Activated T-helper 17 cell treated with anti-CD3 and anti-CD28 coated beads, Interleukin-2, amount 50 U/mL, for 72 hours (primary cell): ENCODE measurements at places on chromosomes 1 and 21.

DNA sequence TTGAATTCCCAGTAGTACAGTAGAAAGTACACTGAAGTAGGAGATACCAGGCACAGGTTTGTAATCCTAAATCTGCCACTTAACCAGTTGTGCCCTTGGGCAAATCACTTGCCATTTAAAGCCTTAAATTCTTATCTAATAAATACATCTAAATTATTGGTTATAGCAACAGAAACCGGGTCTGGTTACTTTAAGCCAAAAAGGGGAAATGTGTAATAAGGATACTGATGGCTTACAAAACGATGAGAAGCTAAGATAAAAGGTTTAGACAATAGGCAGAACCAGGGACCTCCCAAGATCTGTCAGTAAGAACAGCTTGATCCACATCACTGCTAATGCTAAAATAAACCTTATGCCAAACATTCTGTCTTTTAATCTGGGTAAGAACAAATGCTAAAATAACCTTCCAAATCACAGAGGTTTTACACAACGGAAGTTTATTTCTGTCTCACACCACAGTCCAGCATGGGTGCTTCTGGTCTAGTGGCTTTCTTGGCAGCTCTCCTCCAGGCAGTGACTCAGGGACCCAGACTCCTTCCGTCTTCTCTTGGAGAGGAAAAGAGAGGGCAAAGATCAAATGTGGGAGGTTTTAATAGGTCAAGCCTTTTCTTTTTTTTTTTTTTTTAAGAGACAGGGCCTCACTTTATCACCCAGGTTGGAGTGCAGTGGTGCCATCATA lies 16.5 kb upstream of the ZMYM1 start:
- ATAC-seq, result no peak

GRCh38 chr1:203638103-203638475 lies 11.5 kb downstream of the ATP2B4 start:
- no peak for ATAC-seq

DNA sequence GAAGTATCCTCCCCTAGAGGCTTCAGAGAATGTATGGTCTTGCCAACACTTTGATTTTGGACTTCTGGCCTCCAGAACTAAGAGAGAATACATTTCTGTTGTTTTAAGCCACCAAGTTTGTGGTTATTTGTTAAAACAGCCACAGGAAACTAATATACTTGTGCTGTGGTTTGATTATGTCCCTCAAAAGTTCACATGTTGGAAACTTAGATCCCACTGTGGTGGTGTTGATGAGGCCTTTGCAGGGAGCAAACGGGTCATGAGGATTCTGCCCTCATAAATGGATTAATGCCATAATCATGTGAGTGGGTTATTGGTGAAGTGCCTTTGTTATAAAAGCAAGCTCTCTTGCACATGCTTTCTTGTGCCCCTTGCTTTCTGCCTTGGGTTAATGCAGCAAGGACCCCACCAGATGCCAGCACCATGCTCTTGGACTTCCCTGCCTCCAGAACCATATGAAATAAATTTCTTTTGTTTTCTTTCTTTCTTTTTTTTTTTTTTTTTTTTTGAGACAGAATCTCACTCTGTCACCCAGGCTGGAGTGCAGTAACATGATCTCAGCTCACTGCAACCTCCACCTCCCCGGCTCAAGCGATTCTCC lies 157.3 kb downstream of the CLIC6 start:
- no peak for ATAC-seq

DNA sequence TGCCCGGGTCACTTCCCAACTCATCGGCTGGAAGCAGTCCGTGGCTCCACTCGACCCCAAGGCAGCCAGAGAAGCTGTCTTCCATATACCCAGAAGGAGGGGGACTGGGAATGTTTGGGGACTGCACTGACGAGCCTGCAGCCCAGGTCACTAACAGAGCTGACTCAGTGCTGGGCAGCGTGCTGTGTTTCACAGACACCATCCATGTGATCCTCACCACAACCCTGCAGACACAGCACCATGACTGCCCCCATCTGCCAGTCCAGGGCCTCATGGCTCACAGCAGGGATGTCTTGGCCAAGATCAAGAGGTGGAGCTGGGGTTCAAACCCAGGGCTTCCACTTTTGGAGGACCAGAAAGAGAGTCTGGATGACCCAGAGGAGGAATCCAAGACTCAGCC lies 67.9 kb downstream of the KLHDC7A start:
- no peak for ATAC-seq

DNA sequence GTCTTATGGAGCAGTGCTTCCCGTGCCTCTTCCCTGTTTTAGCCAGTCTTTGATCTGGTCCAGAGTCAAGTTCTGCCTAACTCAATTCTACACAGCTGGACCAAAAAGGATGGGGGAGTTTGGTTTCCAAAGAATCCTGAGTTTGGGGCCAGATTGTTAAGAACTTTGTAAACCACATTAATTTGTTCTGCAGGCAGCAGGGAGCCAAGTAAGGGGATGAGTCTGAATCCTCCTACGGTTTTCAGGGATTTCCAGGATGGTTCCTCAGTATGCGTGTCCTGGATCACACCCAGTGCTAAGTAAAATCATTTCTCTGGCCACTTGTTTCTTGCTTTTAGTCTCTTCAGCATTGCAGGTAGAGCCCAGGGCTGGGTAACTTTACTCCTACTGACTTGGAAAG lies 26.1 kb upstream of the GJA5 start:
- ATAC-seq, result no peak

DNA sequence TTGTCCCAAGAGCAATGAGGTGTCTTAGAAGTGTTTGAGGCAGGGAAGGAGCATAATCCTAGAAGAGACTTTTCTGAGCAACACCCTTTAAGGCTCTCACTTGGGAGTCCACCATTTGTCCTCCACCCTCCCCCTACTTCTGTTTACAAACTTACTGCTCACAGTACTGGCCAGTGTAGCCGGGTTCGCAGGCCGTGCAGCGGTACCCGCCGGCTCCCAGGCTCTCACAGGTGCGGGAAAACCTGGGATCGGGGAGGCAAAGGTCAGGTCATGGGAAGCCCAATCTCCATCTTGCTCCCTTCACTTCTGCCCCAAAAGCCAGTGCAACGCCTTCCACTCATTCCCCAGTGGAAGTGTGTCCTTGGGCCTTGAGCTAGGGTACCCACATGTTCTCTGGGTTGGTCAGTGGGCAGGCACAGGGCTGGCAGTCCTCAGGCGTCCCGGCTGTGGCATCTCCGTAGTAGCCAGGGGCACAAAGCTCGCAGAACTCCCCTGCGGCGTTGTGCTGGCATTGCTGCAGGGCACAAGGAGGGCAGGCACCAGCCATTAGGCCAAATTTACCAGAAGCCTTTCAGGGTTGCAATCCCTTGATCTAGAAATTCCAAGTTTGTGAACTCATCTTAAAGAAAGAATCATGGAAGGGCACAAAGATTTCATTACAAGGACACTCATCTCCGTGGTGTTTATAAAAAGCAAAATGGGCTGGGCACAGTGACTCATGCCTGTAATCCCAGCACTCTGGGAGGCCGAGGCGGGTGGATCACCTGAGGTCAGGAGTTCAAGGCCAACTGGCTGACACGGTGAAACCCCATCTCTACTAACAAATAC lies 49.8 kb downstream of the LDLRAD2 start:
- no peak for ATAC-seq

- no peak for ATAC-seq
Measured at GRCh38 chr21:14751602-14752344, 205.7 kb upstream of the SAMSN1 start.

DNA sequence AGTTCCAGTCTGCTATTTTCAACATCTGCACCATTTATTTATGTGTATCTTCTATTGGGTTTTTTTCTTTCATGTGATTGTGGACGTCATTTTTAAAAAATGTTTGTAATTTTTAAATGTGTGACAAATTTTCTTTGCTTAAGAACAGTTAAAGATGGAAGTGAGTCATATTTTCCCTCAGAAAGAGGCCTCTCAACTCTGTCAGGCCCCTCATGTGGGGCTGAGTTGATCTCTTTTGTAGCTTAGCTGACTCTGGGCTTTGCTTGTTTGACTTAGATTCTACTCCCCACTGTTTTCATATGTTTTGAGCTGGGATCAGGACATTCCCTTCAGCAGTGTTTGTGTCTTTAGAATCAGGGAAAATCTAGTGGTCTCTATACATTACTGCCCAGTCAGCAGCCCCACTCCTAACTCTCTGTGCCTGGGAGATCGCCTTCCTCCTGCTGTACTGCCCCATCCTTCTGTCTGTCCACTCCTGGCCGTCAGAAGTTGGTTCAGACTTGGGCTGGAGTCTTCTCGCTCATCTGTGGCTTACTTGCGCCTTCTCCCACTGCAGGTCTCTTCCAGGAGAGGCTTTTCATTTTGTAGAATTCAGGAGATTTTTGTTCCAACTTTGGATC lies 137.4 kb downstream of the DYRK1A start:
- peak; percentile 68 for ATAC-seq

- ATAC-seq, result peak; percentile 74
Measured at GRCh38 chr1:158095737-158096335, 84.9 kb upstream of the CD1D start.

DNA sequence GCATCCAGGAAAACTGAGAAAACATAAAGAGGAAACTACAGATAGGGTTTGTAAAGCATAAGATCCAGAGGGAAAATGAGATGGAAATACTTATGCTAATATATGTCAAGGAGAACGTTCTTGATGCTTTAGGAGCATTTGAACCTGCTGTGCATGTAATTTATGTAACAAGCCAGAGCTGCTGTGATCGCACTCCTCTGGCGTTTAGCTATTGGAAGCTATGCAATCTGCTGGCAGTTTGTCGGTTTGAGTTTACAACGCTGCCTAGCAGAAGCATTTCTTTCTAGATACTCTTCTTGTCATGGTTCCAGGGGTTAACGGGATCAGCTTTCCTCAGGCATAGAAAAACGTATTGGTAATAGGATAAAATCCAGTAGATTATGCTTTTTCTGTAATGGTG lies 182.7 kb downstream of the KCNH1 start:
- no peak for ATAC-seq

DNA sequence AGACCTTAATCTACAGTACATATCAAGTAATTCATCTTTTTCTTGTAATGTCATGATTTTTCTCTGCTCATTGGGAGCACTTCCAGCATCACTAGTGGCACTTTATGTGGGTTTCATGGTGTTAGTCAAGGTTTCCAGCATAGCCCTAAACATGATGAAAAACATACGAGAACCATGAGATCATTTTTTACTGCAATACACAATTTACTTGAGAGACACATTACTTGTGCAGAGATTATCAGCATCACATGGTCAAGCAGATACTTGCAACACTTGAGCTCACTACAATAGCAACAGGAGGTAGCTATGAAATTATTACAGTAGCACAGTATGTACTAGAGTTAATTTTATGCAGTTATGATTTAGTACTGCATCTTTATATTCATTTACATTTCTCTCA lies 36.4 kb downstream of the ITGB3BP start:
- no peak for ATAC-seq

DNA sequence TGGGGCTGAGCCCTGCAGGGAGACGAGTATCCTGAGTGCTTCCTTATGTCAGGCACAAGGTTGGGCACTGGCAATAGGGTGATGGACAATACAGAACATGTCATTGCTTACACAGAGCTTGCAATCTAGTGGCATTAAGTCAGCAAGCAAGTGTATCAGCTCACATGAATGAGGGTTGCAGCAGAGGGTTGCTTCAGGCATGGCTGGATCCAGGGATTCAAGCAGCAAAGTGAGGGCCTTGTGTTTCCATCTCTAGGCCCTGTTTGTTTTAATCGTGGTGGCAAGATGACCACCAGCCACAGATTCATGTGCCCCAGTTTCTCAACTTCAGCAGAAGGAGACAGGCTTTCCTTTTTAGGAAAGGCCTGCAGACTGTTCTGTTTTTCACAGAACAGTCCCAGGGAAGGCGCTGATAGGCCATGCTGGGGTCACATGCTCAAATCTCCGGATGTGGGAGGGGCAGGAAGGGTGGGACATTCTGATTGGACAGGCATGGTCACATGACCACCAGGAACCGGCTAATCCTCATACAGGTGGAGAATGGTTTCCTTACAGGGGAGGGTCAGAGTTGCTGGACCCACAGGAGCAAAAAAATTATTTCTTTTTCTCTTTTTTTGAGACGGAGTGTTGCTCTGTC lies 14.4 kb downstream of the PLOD1 start:
- peak; percentile 75 for ATAC-seq

DNA sequence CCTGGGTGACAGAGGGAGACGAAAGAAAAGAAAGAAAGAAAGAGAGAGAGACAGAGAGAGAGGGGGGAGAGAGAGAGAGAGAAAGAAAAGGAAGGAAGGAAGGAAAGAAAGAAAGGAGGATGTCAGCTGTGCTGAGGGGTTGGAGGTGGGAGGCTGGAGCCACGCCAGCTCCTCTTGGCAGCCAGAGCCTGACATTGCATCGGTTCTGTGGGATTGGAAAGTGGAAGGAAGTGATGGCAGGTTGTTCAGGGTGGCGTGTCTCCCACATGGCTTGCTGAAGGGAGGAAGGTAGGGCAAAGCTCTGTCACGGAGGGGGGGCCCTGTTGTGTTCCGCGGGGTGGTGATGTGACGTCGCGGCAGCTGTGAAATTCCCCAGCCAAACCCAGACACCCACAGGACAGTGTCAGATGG lies 30.7 kb downstream of the EIF2D start:
- ATAC-seq, result peak; percentile 27

DNA sequence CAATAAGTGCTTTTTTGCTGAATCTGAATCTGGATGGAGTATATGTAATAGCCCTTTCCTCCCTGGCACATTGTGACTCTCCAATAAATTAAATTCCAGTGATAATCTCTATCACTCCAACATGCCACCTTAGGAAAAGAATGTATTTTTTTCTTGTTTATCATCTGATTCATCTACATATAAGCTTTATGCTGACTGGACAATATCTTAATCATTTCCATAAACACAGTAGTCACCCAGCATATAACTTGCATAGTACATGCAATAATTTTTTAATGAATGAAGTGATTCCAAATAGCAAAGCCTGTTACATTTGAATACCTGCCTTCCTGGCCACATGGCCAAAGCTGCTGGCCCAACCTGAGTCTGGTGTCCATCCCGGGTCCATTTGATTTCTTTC lies 477.6 kb upstream of the USP24 start:
- no peak for ATAC-seq

GRCh38 chr1:33057095-33057494 lies 20.4 kb upstream of the AK2 start:
- ATAC-seq, result no peak

DNA sequence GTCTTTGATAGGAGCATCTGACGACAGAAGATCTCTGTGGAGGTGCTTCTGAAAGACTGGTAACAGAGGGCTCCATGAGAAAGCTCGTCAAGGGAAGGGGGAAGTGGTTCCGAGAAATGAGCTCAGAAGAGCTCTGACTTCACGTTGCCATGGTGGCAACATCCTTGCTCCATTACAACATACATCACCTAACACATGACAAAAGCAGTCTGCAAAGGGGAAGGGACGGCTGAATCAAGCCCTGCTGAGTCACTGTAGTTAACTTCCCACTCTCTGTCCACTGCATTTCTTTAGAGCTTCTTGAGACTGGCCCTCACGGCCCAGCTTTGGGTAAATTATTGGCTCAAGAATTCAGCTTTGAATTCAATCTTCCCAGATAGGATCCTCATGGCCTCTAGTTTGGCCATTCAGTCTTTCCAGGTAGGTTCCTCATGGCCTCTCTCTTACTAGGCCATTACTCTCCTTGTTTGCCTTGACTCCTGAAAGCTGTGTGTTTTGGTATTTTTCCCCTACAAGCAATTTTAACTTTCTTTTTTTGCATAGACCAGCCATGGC lies 88.0 kb upstream of the ZNF648 start:
- ATAC-seq, result peak; percentile 91
